NCI-H1417 (cell line): ENCODE measurements at places on chromosomes 4 and X.

GRCh38 chrX:101668143-101668542 lies 8.5 kb upstream of the ARMCX2 start:
- DNase-seq, result peak; percentile 79

GRCh38 chrX:74593593-74593992 lies 20.8 kb downstream of the RLIM start:
- DNase-seq, result no peak

- no peak for DNase-seq
These were observed 2.7 kb upstream of the PDGFC start for GRCh38 chr4:156974264-156974663.

GRCh38 chrX:74536152-74536831 lies 78.1 kb downstream of the RLIM start:
- peak; percentile 93 for DNase-seq

- no peak for DNase-seq
These were observed 126.9 kb downstream of the CPZ start for GRCh38 chr4:8719421-8719820.

DNA sequence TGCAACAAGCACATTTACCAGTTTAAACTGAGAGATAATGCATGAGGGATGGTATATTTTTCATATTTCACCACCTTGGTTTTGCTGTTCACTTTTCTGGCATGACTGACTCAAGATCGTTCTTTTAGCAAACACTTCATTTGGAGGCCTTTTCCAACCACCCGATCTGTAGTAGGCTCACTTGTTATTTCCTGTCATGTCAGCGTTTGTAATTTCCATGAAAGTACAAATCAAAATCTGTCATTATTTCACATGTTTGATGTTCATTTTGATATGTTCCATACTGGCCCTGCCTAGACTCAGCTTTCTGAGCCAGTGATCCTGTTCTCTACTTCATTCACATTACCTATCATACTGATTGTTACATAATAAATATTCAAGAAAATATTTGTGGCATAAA lies 1888.3 kb upstream of the PCDH7 start:
- DNase-seq, result no peak

DNA sequence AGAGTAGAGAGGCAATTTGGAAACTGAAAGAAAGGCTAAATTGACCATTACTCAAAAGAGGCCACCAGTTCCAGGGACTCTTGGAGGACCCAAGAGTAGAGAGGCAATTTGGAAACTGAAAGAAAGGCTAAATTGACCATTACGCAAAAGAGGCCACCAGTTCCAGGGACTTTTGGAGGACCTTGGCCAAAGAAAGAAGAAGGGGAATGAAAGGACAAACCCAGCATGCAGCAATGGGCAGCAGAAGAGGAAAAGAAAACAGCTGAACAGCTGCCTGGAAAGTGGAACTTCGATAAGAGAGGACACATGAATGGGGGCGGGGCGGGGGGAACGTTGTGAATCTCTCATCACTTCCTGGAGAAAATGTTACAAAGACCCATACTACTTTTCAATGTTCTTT lies 80.8 kb downstream of the PALLD start:
- no peak for DNase-seq

DNA sequence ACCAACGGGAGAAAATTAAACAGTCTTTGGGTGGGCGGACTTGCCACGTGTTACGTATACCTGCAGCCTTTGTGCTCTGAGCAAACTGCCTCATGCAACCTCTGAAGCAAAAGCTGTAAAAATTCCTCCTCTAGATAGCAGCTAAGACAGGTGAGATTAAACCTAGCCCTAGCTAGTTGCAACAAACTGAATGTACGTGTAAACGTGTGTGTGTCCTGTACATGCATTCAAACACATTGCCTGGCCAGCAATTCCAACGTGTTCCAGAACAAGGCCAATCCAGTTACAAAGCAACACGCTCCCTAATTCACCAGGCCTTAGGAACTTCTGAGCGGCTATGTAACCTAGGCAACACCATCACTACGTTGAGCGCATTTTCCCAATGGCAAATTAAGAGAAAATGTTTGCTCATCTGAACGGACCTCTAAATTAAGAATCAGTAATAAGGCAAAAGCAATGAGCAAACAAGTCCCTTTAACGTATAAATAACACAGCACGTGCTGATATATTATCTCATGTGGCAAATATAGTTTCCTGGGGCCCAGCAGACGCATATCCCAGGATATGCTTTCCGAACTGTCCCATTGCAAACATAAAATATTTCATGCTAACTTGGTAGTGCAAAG lies 792 bp downstream of the PPID start:
- DNase-seq, result no peak

GRCh38 chr4:8228319-8229250 lies 29.5 kb downstream of the SH3TC1 start:
- DNase-seq, result peak; percentile 47

DNA sequence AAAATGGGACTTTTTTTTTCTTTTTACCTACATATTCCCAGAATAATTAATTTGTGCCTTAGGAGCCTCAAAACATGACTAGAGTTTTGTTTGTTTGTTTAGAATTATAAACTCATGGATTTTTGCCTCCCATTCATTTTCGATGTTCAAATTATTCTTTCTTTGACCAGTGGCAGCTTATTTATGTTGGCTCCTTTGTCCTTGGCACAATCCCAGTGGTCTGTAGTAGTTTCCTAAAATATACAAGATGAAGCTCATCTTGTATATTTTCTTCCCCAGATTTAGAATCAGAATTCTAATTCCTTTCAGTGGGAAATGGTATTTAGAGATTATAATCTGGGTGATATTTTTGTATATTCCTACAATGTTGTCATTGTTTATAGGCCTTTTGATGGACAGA lies 27.2 kb downstream of the DCK start:
- no peak for DNase-seq

DNA sequence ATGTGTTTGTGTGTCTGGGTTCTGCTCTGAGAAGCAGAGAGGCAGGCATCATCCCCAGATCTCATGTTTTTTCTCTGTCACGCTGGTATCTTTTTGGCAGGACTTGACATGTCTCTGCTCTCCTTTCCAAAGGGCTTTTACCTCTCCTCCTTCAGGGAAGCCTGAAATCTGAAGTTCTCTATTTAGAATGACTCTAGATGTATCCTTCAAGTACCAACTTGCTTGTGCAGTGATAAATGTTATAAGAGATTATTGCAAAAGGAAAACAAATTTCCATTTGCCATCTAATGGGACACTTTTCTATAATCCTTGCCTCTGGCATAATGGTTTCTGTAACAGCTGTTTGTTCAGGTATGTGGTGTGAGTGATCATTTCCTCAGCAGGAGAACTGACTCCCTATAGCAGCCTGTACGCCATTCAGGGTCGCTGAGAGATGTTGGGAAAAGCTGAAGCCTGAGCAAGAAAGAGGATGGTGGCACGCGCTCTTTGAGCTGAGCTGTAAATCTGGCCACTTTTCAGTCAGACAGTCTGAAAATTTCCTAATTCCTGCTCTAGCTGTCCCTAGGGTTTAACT lies 72.5 kb downstream of the CNGA2 start:
- no peak for DNase-seq

GRCh38 chr4:83725336-83726085 lies 189.6 kb downstream of the GPAT3 start:
- no peak for DNase-seq

DNA sequence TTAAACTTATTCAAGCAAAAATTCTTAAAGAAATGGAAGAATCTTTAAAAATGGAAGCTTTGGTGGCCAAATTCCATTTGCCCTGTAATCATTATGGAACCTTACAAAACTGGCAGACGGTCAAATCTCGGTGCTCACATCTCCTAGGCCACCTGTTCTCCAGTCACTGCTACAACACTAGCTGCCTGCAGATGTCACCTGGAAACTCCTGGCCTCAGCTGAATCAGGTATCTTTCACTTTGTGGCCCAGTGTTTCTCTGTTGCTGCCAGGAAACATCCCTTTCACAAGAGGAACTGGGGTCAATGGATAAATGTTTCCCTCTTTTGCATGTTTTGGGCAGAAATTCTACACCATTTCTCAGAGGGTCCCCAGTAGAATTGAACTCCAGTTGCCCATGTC lies 4.2 kb upstream of the CXCL3 start:
- no peak for DNase-seq

DNA sequence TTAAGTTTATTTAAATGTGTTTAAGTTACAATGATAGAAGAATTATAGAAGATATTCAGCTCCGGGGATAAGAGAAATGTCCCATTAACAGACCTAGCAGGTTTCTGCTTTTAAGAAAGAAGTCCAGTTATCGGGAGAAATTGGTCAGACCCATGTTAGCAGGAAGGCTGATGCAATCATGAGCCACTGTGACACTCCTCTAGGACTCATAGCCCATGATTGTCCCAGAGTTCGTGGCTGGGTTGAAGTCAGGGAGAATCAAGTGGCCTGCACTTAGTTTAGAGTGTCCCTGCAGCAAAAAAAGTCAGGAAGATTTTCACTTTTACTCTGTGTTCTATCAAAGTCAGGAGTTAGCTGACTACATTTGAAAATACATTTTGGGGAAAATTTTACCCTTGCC lies 72.0 kb downstream of the TMEM144 start:
- no peak for DNase-seq
